Cardiac fibroblast (primary cell): ENCODE measurements at places on chromosomes 6 and 20.

- DNase-seq = no peak
Measured at GRCh38 chr6:94144807-94145206, 725.4 kb upstream of the EPHA7 start.

- DNase-seq = peak; percentile 32
Measured at GRCh38 chr20:25076731-25077609, 5.0 kb downstream of the VSX1 start.

DNA sequence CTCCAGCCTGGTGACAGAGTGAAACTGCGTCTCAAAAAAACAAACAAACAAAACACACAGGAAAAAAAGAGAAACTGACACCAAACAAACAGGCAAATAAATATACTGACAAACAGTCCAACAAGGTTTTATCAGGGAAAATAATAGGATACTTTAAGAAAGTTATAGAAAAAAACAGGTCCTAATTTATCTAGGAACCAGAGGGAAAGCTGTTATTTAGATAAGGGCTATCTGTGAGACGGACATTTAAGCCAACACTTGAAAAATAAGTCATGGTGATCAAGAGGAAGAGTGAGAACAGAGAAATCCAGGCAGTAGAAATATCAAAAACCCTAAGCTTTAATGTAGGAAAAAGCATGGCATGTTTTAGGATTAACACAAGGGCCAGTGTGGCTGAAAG, 68.9 kb downstream of the FAM217A start:
- DNase-seq = no peak

- no peak for DNase-seq
Measured at GRCh38 chr6:35343835-35344550, 1.6 kb downstream of the PPARD start.

GRCh38 chr6:43883847-43884651, 114.0 kb downstream of the VEGFA start:
- peak; percentile 25 for DNase-seq

- no peak for DNase-seq
Measured at GRCh38 chr20:17439616-17440296, 91.4 kb downstream of the BFSP1 start.

DNA sequence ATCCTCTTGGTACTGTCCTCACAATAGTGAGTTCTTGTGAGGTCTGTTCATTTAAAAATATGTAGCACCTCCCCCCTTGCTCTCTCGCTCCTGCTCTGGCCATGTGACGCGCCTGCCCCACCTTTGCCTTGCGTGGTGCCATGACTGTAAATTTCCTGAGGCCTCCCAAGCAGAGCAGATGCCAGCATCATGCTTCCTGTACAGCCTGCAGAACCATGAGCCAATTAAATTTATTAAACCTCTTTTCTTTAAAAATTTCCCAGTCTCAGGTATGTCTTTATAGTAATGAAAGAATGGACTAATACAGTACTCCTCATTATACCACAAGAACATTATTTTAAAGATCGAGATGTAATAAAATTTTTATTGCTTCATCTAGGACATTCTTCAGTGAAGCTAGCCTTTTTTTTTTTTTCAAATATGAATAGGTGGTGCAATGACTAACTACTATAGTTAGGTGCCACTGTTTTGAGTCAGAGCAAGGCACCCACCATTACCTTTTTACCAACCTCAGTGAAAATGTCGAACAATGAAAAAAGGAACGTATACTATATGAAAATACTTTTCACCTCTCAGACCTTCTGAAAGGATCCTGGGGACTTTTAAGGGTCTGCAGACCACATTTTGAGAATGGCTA, 191.1 kb upstream of the SGK1 start:
- DNase-seq = no peak

DNA sequence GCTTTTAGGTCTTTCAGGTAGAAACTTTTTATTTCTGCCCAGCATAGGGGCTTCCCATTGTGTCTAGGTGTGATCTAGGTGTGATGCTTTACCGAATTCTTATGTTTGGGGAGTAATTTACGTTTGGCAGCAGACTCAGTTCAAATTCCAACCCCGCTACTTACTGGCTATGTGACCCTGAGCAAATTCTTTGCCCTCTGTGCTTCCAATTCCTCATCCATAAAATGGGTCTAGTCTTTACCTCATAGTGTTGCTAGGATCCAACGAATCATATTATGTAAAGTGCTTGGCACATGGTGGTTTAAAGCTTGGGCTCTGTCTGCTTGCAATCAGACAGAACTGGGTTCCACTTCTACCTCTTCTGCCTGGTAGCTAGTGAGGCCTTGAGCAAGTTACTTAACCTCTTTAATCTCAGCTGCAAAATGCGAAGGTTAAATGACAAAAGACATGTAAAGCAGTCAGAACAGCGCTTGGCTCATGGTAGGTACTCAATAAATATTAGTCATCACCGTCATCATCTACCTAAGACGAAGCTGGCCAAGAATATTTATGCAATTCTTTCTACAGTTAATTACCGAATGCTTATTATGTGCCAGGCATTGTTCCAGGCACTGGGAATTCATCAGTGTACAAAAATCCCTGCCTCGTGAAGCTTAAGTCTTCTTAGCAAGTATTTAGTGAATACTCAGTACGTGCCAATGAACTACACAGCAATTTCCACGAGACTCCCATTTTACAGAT, 1.0 kb downstream of the NSFL1C start:
- no peak for DNase-seq

- DNase-seq = no peak
Measured at GRCh38 chr6:37177077-37177934, 7.4 kb downstream of the PIM1 start.

DNA sequence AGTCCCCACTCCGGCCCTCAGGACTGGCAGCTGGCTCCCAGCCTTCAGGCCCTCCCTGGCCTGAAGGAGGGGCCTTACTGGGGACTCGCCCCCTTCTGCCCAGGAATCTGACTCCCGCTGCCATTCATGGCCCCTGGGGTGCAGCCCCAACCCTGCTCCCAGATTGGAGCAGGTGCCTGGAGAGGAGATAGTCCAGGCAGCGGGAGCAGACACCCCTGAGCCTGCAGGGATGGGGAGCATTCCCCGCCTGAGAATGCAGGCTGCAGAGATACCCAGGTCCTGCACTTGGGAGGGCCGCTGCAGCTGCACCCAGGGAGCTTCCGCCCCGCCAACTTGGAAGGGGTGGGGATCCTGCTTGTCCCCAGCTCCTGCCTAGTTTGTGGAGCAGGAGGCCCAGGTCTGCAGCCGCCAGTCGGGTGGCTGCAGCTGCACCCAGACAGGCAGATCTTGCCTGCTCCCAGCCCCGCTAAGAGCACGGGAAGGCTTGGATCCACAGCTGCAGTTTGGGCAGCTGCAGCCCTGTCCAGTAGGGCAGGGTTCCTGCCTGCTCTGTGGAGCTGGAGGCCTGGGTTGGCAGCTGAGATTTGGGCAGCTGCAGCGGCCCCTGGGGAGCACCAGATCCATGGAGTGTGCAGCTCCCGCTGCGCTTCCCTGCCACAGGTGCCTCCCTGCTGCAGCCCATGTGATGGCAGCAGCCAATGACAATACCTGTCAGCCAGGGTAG, 5.2 kb downstream of the GTSF1L start:
- DNase-seq = no peak

DNA sequence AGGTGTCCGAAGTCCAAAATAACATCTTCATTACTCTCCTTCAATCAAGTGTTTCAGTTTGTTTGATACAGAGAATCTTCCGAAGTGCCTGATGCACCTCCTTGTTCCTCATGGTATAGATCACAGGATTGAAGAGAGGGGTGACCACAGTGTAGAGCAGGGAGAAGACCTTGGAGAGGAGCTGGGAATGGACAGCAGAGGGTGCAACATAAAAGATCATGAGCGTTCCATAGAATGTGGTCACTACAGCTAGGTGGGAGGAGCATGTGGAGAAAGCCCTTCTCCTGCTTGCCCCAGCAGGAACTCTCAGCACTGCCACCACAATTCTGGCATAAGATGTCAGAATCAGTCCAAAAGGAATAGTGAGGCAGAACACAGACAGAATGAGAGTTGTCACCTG, 11.9 kb downstream of the OR12D1 start:
- no peak for DNase-seq

- no peak for DNase-seq
Measured at GRCh38 chr6:52360601-52361413, 1.1 kb upstream of the PAQR8 start.

- peak; percentile 53 for DNase-seq
Measured at GRCh38 chr6:33787346-33787953, 1.5 kb downstream of the LEMD2 start.

GRCh38 chr6:37615564-37616340, 81.9 kb downstream of the MDGA1 start:
- DNase-seq = peak; percentile 28

DNA sequence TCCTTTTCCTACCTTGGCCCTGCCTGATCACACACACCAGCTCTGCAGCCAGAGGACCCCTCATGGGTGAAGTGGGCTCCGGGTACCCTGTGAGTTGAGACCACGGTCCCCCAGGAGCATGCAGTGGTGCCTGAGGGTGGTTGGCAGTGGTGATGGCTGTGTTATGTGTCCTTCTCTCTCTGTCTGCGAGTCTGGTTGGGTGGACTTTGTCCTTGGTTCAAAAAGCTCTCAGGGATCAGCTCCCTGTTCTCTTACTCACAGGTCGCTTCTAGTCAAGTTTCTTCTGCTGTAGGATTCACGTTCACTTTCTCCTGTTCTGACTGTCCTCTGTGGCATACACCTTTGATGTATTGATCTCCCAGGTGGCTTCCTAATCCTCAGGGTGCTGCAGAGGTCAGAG, 84.6 kb downstream of the TXNDC5 start:
- no peak for DNase-seq

- no peak for DNase-seq
Measured at GRCh38 chr6:79657238-79657637, 26.1 kb downstream of the SH3BGRL2 start.

DNA sequence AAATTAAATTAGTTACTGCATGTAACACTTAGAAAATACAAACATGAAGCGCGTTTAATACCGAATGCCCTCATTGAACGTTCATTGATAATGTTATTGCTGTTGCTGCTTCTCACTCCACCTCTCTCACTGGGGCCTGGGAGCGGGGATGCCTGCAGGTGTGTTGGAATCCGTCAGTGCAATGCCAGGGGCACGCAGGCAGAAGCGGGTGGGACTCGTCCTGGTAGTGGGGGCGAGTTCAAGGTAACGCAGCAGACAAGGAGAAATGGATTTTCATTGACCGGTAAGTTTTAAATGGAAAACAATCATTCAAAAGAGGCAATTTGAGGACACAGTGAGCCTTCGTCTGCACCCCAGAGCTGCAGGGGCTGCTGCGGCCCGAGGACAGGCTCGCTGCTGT, 71.2 kb upstream of the AFDN start:
- DNase-seq = no peak

DNA sequence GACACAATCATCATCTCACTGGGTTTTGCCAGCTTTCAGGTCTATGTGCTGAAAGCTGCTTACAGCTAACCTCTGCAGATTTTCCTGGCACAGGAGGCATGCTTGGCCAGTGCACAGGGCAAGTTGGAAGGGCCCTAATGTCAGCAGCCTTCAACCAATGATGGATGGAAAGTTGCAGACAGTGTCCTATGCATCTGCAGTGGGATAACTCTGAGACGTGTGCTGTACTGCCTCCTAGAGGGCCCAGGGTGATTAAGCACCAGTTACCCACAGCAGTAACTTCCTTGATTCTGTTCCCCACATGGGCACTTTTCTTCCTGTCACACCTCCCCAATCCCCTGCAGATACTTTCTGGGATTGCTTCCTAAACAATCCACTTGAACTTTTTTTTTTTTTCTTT, 38.6 kb downstream of the OVOL2 start:
- peak; percentile 32 for DNase-seq

DNA sequence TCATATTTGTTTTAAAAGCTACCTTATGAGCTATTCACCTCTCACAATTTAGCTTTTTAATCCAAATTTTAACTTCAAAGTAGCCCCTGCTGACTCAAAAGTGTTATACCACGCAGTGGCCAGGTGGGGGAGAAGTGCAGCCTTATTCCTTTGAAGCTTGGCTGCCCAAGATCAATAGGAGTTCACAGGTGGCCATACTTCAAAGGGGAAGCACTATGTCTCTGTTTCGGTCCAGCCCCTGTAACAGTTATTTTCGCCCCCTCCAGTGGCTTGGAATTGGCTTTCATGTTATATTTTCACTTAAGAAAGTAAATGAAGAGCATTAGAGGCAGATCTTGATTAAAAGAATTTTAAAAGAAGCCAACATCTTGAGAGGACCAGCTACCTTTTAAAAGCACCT, 608.4 kb downstream of the EPHA7 start:
- DNase-seq = peak; percentile 37

- DNase-seq = peak; percentile 55
Measured at GRCh38 chr20:33647603-33648395, 14.3 kb upstream of the C20orf144 start.

DNA sequence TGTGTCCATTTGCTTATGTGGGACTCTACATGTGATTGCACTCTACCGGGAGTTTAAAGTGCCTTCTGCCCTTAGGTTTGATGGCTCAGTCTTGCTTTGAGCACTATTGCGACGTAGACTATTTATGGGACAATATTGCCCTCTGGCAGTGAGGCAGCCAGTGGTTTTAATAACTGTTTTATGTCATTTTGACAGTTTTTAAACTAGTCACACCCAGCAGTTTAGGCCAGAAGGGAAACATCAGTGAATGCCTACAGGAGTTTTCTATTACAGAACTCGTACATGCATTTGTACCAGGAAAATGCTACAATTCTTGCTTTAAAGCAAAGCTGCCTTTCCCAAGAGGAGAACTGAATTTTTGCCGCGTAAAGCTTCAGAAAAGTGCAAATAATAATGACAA, 813.7 kb downstream of the KIF16B start:
- no peak for DNase-seq

DNA sequence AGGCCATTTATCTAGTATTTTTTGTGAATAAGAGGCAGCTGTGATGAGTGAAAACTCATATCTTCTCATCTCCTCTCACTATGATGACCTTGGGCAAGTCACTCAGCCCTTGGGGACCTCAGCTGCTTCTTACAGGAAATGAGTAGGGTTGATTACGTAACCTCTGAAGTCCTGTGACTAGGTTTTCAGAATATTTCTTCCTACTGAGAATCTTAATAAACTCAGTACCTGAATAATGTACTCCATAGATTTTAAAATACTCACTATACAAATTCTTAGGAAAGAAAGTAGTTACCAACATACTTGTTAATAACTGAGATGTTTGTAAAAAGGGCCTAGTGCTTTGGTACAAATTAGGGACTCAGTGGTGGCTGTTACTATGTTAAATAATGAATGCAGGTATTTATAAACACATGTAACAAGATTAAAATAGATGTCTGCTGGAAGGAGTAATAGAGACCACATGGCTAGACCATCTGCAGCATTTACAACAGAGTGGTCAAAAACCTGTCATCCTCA, 60.9 kb downstream of the RPRD1B start:
- DNase-seq = peak; percentile 76

- DNase-seq = no peak
Measured at GRCh38 chr6:162625846-162626540, 101.6 kb downstream of the PRKN start.

GRCh38 chr6:135323202-135323668, 142.1 kb downstream of the MYB start:
- peak; percentile 24 for DNase-seq

- peak; percentile 32 for DNase-seq
Measured at GRCh38 chr20:34629342-34629741, 47.5 kb downstream of the PIGU start.
